ENCODE measurements at places on chromosomes 3 and 15.

GRCh38 chr3:103218146-103218545 is 783.3 kb downstream of the ZPLD1 start:
- no peak for DNase-seq

DNA sequence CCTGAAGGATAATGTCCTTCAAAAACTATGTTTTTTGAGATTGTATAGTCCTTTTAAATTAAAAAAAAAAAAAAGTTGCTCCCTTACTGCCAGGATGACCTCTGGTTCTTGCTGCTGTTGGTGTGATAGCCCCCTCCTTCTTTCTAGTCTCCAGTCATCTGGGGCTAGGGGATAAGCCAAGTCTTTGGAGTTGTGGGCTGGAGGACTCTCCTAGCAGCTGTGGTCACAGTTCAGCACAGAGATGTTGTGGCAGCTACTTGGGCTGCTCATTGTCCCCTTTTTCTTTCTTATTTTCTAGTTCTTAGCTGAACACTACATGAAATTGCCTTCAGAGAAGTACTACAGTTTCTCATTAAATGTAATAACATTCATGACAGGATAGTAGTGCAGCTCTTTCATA is 39.2 kb upstream of the APH1B start:
- no peak for DNase-seq

DNA sequence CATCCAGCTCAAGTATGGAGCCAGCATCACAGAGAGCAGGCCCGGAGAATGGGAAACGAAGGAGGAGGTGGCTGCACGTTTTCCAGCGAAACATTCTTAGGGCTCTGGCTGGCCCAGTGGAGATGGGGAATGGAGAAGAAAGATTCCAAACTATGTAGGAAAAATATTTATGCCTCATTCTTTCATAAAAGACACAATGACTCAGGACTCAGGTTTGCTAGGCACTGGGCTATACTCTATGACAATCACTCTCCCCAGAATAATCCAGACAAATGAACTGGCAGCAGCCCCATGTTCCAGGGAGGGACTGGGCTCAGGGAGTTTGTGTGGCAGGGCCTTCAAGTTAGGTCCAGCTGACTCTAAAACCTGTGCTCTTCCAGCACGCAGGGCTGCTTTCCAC is 110.8 kb upstream of the RAD18 start:
- no peak for DNase-seq

DNA sequence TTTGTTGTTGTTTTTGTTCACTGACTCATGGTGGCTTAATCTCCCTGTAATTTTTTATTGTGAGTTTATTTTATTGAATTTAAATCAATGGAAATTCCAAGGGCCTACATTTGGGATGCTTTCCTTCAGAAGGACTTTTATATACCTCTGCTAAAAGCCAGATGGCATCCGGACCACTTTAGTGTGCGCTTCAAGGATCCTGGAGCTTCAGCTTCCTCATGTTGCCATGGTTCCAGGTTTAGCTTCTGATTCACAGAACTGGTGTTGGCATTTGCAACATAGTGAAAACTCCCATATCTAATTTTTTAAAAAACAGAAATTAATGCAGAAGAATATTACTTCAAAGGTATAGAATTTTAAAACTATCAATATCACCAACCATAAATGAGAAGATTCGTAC is 8.5 kb upstream of the HACD2 start:
- DNase-seq, result no peak

- DNase-seq, result no peak
These were observed 8.9 kb downstream of the ICE2 start for GRCh38 chr15:60469893-60470641.

GRCh38 chr3:24263069-24263668 is 231.5 kb downstream of the THRB start:
- DNase-seq, result no peak

GRCh38 chr3:4071481-4072184 is 231.5 kb upstream of the SETMAR start:
- DNase-seq, result no peak

DNA sequence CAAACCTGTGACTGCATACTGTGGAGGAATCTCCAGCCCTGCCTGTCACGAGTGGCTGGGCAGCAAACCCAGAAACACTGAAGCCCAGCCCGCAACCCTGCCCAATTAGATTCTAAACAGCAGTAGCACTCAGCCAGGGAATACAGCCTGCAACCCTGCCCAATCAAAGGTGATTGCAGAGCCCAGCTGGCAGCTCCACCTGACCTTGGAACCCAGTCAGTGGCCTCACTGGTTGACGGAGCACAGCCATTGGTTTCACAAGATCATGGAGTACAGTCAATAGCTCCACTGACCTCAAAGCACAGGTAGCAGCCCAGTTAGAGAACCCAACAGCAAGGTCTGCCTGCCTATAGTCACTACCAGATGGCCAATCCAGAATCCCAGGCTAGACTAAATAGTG is 35.2 kb upstream of the MYLK start:
- no peak for DNase-seq

GRCh38 chr3:58581328-58582091 is 4.3 kb upstream of the FAM107A start:
- DNase-seq, result no peak

DNA sequence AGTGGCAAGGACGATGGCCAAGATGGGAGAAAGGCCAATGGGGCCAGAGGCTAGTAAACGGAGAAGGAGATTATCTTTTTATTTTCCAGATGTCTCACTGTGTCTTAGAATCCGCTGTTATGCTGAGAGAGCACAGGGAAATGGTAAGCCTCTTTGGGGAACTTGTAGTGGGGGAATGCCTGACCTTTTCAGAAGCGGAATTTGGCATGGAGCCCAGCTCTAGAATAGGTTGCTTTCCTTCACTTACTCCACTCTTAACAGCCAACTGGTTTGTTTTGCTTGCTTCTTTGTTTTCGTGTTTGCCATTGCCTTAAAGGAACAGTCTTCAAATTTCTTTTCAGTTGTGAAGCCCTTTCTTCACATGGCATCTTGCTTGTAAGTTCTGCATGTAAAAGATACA is 316.2 kb upstream of the THRB start:
- DNase-seq, result no peak

GRCh38 chr15:62878070-62878469 is 164.5 kb upstream of the TPM1 start:
- DNase-seq, result no peak

DNA sequence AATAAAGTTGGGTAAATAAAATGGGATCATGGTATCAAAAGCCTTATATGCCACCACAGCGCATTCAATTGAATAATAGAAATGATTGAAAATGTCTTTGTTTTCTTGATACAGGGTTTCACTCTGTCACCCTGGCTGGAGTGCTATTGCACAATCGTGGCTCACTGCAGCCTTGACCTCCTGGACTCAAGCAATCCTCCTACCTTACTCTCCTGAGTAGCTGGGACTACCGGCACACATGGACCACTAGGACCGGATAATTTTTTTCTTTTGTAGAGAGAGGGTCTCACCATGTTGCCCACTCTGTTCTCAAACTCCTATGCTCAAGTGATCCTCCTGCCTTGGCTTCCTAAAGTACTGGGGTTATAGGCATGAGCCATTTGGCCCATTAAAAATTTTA is 33.8 kb upstream of the BBX start:
- no peak for DNase-seq

GRCh38 chr3:176522436-176522835 is 674.8 kb downstream of the TBL1XR1 start:
- no peak for DNase-seq

GRCh38 chr15:66613743-66614142 is 47.9 kb upstream of the LCTL start:
- DNase-seq, result no peak

DNA sequence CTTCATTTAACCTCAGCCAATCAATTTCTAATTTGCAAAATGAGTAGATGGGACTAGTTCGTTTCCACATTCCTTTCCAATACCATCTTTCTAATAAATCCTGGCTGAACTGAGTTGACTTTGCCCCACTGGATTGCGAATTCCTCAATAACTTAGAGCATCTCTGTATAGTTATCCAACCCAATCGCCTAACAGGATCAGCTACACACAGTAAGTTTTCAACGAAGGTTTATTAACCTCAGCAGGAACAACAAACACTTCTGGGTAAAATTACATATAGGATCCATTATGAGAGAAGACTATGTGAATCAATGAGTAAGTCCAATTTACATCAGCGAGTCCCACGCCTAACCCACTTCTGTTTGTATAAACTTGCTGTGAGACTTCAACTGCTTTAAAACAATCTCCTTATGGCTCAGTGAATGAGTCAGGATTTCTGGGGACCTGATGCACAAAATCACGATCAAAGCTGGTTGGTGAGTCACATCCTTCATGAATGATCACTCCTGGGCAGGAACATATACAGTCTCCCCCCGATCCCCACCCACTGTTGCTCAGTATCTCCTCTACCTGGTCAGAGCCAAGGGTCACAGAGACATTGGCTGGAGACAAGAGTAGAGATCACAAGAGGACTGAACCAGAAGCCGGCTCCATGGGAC is 142.8 kb downstream of the EDEM1 start:
- DNase-seq, result no peak

DNA sequence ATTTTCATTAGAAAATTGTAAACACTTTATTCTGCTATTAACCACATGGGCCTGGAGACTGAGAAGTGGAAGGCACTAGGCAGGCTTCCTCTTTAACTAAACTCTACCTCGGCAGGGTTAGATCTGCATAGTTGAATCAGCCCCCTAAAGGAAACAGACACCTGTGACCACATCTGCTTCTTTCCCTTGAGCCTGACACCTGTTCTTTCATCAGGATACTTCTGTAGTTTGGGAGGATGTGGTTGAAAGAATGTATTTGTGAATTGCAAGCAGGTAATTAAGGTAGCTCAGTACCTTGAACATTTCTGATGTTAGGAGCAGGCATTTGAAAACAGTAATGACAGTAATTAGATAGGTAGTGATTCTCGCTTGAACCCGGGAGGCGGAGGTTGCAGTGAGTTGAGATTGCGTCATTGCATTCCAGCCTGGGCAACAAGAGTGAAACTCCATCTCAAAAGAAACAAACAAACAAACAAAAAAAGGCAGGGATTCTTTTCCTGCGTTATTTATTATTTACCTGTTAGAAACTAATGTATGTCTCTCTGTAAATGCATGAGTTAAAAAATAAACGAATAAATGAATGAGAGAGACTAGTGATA is 468.5 kb downstream of the NLGN1 start:
- DNase-seq, result no peak

GRCh38 chr3:144770281-144770680 is 798.7 kb downstream of the DIPK2A start:
- DNase-seq, result no peak

- peak; percentile 45 for DNase-seq
These were observed 52.1 kb downstream of the ITGB5 start for GRCh38 chr3:124834723-124835718.

GRCh38 chr3:66419036-66419435 is 81.8 kb downstream of the LRIG1 start:
- DNase-seq, result no peak

DNA sequence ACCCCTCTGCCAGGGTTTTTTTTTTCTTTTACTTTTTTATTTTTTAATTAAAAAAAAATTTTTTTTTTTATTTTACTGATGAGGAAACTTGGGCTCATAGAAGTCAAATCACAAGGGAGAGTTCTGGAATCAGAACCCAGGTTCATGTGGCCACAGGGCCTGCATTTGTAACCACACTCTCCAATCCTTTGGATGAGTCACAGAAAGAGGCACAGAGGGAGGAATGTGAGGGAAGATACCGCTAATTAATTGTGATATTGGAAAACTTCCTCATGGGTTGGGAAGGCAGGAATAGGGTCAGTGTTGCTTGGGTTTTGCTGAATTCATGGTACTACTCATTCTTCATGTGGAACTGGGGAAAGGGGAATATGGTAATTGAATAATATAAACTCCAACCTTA is 132.9 kb upstream of the SLC6A11 start:
- DNase-seq, result no peak

DNA sequence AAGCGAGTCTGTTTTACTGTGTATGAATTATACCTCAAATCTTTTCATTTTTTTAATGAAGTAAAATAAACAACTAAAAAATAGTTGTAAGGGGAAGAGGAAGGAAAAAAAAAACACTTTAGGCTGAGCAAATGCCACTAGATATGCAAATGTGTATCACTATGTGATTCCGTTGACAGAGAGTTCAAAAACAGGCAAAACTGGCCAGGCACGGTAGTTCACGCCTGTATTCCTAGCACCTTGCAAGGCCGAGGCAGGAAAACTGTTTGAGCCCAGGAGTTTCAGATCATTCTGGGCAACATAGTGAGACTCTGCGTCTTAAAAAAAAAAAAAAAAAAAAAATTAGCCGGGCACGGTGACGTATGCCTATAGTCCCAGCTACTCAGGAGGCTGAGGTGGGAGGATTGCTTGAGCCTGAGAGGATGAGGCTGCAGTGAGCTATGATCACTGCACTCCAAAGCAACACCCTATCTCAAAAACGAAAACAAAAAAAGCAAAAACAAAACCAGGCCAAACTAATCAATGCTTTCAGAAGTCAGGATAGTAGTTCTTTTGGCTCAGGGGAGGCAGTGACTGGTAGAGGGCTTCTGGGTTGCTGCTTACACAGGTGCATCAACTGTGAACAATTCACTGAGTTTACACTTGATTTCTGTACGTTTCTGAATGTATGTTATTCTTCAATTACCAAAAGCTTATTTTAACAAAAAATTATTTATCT is 7.4 kb downstream of the PRC1 start:
- no peak for DNase-seq

- DNase-seq, result no peak
These were observed 14.0 kb upstream of the CYP11A1 start for GRCh38 chr15:74381481-74381880.

- DNase-seq, result no peak
These were observed at the start of gene CD200R1 for GRCh38 chr3:112974894-112975293. TSS of gene CD200R1 (minus strand) at chr3:112975103. CDS start at chr3:112974857, 246 bp downstream.

- no peak for DNase-seq
These were observed 13.2 kb downstream of the LIMD1 start for GRCh38 chr3:45607790-45608189.

- no peak for DNase-seq
These were observed 32.2 kb downstream of the CRTAP start for GRCh38 chr3:33145901-33146580.
